Lung (tissue), 17 donors: ENCODE measurements at places on chromosomes 2 and 18. TPM values are rescaled to one million over a fixed set of nuclear protein-coding genes. Genes with fewer than 3 reads are reported as not detected.

GRCh38 chr18:29104671-29105070 lies 927.7 kb upstream of the CDH2 start:
- no peak for DNase-seq

GRCh38 chr2:156657809-156658208 lies 221.6 kb downstream of the GPD2 start:
- DNase-seq, result no peak

DNA sequence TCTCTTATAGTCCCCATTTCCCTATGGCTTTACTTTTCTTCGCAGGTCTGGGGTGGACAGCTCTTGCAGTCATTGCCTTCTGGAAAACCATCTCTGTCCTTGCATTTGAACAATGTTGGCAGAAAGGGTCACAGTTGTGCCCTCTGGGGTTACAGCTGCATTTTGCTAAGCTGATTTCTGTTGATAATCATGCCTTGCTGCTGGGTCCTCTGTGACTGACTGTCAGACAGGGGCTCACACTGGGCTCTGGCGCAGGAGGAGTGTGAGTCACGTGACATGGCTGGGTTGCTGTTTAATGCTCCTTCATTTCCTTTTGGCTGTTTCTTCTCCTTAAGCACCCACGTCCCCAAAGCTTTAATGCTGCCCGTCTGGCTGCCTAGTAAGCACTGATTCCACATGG lies 196.6 kb upstream of the LHCGR start:
- peak; percentile 20 for DNase-seq

DNA sequence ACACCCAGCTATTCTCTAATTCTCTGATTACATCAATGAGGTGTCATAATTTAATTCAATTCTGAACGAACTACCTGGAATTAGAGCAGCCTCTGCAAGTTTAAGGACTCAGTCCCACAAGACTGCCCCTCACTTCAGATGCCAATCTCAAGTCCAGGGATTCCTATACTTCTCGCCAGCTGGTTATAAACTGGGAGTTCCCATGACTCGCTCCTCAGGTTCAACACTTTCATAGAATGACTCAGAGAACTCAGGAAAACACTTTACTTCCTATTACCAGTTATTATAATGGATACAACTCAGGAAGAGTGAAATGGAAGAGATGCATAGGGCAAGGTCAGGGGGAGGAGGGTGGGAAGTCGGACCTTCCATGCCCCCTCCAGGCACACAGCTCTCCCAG lies 112.3 kb upstream of the ATP5MC3 start:
- DNase-seq, result no peak

DNA sequence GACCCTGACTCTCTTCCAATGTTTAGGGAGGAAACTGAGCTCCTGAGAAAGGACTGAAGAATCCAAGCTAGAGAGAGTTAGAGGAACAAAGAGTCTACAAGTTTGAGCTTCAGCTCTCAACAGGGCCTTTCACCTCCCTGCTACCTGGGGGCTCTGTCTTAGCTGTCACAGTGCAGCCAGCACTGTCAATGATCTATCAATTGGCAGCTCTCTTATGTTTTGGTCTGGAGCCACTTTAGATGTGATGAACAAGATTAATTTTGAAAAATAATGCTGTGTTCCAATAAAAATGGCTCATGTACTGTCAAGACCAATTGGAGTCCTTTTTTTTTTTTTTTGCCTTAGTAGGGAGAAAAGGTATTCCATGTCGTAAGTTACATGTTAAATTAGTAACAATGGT lies 215.8 kb upstream of the TRIB2 start:
- DNase-seq, result no peak

- DNase-seq, result peak; percentile 14
Measured at GRCh38 chr2:29841386-29842004, 79.9 kb downstream of the ALK start.

GRCh38 chr18:68604256-68604655 lies 110.7 kb downstream of the TMX3 start:
- no peak for DNase-seq

GRCh38 chr2:125169022-125169763 lies 1144.1 kb downstream of the CNTNAP5 start:
- DNase-seq, result no peak

DNA sequence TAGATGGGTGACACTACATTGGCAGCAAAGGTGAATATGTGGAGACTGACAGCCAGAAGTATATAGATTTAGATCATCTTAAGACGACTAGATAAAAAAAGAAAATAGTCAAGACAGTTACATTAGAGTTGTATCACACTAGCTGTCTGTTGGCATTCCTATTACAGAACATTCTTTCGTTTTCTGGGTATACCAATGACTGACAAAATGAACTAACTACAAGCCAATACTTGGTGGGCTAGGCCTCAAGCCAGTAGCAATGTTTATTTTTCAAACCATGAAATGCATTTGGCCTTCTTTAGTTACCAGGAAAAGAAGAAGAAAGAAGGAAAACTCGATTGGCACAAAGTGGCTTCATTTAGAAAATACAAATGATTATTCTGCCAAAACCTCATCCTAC lies 944.9 kb upstream of the ZEB2 start:
- no peak for DNase-seq

DNA sequence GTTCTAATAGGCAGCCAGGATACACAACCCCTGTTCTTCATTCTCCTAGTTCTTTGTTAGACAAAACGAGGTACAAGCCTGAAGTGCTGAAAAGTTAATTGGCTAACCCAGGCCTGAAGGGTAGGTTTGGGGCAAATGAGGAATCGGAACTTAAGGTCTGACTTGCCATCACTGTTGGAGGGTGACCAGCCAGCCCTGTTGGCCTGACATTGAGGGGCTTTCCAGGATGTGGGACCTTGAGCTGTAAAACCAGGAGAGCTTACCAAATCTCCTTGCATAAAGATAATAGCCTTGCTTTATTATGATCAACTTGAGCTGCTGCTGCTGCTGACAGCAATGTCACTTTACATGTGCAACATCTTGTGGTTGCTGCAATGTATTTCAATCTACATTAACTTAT lies 256.0 kb downstream of the VAPA start:
- peak; percentile 51 for DNase-seq

GRCh38 chr2:216914491-216914890 lies 54.6 kb upstream of the TNP1 start:
- DNase-seq, result no peak

- no peak for DNase-seq
Measured at GRCh38 chr2:239129147-239129920, 271.5 kb downstream of the HDAC4 start.

GRCh38 chr2:128573116-128573515 lies 254.4 kb upstream of the HS6ST1 start:
- peak; percentile 39 for DNase-seq

DNA sequence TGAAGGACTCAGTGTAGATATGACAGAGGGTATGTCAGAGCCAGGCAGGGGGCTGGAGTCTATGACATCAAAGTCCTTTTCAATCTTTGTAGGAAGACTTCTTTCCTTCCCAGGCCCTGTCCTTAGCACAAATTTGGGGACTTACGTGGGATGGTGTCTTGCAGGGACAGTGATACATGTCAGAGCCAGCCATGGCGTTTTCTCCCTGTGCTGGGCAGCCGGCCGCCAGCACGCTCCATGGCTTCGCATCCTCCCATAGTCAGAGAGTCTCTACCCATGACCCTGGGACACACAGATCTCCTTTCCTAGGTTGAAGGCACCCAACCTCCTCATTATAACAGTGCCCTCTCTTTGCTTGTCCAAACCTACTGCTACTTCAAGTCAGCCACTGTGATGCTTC lies 156.9 kb upstream of the MYCN start:
- no peak for DNase-seq

DNA sequence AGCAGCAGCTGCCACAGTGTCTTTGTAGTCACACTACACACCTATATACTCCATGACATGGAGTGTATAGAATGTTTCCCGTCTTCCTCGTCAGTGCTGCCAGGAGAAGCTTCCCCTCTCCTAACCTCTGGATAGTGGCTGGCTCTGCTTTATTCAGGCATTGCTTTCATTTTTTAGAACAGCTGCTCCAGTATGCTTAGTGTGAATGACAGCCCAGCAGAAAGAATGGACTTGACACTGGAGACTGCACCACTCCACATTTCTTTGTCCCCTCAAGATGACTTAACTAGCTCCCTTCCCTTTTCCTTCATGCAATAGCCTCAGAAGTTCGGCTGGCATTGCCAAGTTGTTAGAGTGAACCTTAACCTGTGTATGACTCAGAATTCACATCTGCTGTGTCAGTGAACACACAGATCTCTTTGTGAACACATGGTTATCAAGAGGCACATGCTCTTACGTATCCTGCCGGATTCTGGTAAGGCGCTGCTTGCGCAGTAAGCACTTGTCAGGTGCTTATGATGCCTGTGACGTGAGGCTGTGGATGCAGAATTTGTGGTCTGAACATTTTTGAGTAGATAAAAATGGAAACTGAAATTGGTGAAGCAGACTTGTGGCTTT lies 73.9 kb downstream of the NEDD4L start:
- peak; percentile 66 for DNase-seq

GRCh38 chr2:113692698-113693428 lies 63.6 kb downstream of the SLC35F5 start:
- DNase-seq, result no peak

DNA sequence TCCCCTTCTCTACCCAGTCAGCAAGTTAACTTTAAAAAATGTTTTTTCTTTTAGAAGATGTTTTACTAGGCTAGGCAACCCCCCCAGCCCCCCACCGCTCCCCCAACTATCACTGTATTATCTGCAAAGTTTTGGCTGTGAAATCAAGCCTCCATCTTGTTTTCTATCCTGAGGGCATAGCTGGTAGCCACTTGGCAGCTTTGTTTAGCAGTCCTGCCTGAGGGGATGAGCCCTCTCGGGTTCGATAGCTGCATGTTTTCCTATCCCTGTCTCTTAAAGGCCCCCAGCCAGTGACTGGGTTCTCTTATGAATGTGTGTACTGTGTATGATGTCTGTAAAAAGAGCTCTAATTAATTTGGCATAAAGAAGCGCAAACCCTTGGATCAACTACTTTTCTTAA lies 43.4 kb downstream of the MRO start:
- no peak for DNase-seq

DNA sequence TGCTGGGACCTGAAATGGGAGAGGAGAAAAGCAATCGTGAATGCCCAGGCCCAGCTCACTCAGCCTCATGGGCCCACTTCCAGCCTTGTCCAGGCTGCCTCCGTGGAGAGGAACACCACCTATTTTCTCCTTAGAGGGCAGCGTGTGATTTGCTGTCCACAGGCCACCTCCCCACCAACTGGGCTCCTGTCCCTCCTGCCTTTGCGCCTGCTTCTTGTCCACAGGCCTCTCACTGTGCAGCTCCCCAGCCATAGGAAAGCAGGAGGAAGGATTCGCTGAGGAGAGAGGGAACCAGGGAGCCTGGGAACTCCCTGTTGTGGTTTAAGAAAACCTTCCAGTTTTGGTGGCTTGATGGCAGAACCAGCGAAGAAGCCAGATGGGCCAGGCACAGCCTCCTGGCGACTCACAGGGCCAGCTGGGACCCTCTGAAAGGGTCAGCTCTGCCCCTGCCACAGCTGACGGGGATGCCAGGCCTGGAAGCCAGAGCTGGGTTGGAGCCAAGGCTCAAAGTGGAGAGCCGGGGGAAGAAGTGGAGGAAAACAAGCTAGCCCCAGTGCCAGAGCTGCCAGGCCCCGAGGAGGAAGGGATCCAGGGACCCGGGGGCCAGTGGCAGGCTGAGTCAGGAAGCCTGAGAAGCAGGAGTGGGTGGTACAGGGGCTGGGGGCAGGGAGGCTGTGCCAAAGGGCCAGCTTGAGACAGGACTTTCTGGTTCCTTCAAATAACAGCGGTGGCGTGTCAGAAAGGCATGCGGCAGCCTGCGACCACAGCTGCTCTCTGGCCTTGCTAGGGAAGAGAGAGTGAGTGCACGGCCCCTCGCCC lies 9.9 kb downstream of the TMBIM1 start:
- peak; percentile 53 for DNase-seq

GRCh38 chr2:212935752-212936151 lies 215.7 kb downstream of the IKZF2 start:
- peak; percentile 10 for DNase-seq

GRCh38 chr2:235025800-235026536 lies 74.2 kb downstream of the SH3BP4 start:
- DNase-seq, result no peak

GRCh38 chr2:73418343-73418742 lies 32.7 kb downstream of the ALMS1 start:
- peak; percentile 96 for DNase-seq

DNA sequence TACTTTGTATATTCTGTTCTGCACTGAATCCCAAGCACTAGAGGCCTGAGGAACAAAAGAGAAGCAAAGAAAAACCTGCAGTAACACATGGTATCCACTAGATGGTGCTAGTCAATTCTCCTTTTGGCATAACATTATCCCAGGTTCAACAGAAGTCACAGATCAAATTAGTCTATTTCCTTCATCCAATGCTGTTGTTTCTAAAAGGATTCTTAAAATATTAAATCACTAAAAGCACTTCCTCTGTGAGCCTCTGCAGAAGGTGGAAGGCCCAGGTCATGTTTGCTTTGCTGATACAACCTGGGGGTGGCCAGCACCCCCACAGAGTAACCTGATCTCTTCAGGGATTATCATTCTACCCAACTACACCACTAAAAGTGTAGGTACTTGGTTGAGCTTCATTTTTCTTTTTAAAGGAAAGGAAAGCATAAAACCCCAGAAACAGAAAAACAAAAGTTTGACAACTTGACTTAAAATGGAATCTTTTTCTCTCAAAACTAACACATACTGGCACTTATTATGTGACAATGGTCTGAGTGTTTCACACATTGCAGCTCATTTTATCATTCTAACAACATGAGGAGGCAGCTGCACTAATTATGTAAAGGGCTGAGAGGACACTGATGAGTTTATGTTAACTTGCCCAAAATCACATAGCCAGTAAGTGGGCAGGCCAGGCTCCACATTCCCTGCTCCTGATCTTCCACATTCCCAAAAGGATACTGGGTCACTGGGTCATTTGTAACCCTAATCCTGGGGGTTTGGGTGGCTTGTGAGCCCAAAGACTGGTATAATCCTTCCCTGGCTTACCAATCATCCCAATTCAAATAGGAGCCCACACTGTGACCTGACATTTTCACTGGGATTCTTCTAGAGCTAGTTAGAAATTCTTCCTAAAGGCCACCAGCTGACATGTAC lies 66.8 kb upstream of the DNER start:
- peak; percentile 61 for DNase-seq

DNA sequence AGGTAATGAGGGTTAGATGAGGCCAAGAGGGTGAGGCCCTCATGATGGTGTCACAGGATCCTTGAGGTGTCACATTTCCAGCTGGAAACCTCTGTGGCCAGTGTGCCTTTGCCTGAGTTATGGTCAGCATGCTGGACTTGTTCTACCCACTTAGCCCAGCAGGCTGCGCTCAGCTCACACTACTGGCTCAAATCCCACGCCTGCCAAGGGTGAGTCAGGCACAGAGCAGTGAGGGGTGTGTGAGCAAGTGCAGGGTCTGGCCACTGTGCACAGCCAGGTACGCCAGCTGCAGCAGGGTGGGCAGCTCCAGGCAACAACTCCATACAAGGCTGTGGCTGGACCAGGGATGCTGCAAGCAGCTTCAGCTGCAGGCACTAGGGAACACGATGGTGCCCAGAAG lies 616.6 kb upstream of the FSHR start:
- peak; percentile 36 for DNase-seq

Gene GKN2
- total RNA-seq, result 3.4 TPM

Gene GBX2
- total RNA-seq, result not detected

Gene CFAP53
- 7.1 TPM for total RNA-seq

Gene ALPI
- not detected for total RNA-seq

Gene CNDP1
- not detected for total RNA-seq

Gene CYP1B1
- total RNA-seq, result 9.8 TPM

Gene KATNAL2
- total RNA-seq, result 8.0 TPM

Gene LYPD1
- 0.28 TPM for total RNA-seq

Gene SPAG16
- 28.1 TPM for total RNA-seq

Gene HOXD9
- 0.80 TPM for total RNA-seq

Gene COL4A4
- 20.1 TPM for total RNA-seq

Gene ANKRD30BL
- not detected for total RNA-seq

Gene VAMP8
- total RNA-seq, result 64.0 TPM

Gene CTIF
- total RNA-seq, result 45.7 TPM

Gene SERPINB4
- not detected for total RNA-seq

Gene TTN
- total RNA-seq, result 47.4 TPM
